ENCODE measurements at places on chromosomes 2 and 18.

- no peak for DNase-seq
Measured at GRCh38 chr2:191481305-191482070, 196.4 kb upstream of the NABP1 start.

GRCh38 chr2:144605231-144605840 is 85.4 kb upstream of the ZEB2 start:
- no peak for DNase-seq

- DNase-seq, result no peak
Measured at GRCh38 chr2:215692387-215693079, 256.7 kb upstream of the FN1 start.

DNA sequence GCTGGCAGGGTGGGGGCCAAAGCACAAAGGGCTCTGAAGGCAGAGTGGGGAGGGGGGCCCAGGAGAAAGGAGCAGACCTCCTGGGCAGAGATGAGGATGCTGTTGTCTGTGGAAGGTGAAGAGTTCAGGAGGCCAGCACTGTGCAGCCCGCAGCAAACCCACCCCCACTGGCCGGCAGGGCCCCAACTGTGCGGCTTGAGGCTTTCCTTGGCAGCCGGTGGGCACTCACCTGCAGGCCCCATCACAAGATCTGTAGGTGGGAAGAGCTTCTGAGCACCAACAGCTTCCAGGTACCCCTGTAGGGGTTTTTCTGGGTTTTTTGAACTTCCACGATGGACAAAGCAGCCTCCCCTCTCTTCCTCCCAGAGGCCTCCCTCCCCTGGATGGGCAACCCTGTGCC is 72.9 kb downstream of the NDUFA10 start:
- DNase-seq, result no peak

DNA sequence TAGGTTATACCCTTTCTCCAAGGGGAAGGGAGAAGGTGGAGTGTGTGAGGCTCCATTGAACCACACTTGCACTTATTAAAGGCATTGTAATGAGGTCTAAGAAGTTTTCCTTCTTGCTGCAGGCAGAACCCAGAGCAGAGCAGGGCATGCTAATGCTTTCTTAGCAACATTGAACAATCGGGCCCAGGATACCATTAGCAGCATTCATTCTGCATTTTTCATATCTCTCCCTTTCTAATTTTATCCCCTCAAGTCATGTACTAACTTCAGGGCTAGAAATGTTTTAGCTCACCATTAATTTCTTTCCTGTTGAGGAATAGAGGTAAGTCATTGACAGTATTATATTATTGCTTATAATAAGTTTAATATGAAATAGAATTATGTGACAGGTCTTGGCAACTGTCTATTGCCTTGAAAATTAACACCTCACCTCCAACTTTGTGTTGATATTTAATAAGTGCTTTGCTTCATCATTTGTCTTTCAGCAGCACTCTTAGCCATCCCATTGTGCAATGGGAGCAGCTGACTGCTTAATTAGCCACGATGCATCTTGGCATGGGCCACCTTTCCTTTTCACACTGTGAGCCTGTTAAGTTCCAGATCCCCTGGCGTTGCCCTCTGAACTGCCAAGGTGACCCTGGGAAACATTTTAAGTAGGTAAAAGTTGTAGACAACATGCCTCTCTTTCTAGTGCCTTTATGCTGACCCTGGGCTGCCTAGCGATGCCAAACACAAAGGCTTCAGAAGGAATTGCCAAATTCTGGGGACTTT is 300.8 kb upstream of the MEX3C start:
- no peak for DNase-seq

DNA sequence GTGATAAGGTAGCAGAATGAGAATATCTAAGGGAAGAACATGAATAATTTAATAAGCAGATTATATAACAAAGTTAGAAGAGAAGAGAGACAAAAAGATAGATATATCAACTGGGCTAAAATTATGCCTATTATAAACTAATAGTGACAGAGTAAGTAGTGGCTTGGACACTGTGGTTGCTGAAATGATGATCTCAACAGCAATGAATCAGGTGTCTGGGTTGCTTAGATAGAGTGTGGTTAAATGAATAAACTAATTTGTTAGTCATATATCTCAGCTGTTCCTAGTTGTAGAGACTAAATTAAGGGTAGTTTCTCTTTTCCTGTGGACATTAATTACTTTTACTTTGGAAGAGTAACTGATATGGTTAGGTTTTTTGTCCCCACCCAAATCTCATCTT is 1485.4 kb upstream of the CELF4 start:
- DNase-seq, result no peak

DNA sequence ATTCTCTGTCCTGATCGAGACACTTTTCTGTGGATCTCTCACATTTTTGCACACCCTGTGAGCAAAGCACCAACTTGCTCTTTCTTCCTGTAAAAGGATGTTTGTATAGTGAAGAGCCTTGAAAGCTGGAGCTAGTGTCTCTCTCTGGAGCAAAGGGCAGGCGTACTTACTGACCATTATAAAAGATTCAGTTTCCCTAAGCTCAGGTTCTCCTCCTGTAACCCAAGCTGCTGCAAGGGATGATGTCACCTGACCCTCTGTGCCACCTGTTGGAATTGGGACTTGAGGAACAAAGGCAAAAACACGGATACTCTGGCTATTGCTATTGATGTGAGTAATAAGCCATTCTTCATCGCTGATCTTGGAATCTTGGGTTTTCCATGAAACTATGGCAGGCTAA is 52.6 kb upstream of the NEMP2 start:
- no peak for DNase-seq

DNA sequence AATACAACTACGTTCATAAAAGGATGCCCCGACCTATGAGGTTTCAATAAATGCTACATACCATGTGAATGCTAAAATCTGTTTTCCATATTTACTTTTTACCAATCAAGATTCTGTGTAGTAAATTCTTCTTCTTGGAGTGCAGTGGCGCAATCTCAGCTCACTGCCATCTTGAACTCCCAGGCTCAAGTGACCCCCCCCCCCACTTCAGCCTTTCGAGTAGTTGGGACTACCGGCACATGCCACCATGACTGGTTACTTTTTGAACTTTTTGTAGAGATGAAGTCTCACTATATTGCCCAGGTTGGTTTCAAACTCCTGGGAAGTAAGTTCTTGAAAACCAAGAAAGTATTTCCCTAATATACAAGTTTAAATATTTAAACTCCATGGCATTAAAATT is 14.4 kb upstream of the USP34 start:
- DNase-seq, result no peak

All from NCI-H187 treated with DMSO at 0.1 percent for 48 hours (cell line).